ENCODE measurements at places on chromosomes 5 and 9.

DNA sequence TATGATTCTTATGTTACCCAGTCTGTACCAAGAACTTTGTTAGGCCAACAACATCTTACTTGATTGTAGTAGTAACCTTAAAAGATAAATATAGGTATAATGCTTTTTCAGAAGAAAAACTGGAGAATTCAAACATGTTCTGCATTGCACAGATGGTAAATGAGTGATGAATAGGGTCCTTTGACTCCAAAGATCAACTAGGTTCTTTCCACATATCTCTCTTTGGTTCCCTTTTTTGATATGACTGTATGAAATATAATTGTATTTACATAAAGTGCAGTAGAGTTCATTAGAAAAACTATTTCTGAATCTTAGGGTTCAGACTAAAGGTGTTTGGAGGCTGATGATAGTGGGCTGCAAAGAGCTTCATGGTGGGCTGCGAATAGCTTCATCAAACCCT lies 150.5 kb upstream of the CDKN2B start:
- peaks cover 12% of the 10 kb centered on the region for H3K27me3 ChIP-seq
- H3K4me3 ChIP-seq = no peak overlapping the region
- no peaks in the 10 kb centered on the region for H3K36me3 ChIP-seq
- DNase-seq = no peak
- H3K27ac ChIP-seq = no peak overlapping the region
- no peaks in the 10 kb centered on the region for H3K4me1 ChIP-seq

- no peak overlapping the region for H3K4me3 ChIP-seq
- H3K36me3 ChIP-seq = peaks cover 8% of the 10 kb centered on the region
- H3K27me3 ChIP-seq = peaks cover 38% of the 10 kb centered on the region
- DNase-seq = no peak
- peaks cover 5% of the 10 kb centered on the region for H3K4me1 ChIP-seq
Observed at GRCh38 chr9:137146527-137146918, 7.6 kb downstream of the GRIN1 start.

- peaks cover 35% of the 10 kb centered on the region for H3K27me3 ChIP-seq
- no peak overlapping the region for H3K27ac ChIP-seq
- no peaks in the 10 kb centered on the region for H3K36me3 ChIP-seq
- H3K4me1 ChIP-seq = no peaks in the 10 kb centered on the region
- no peak overlapping the region for H3K4me3 ChIP-seq
Observed at GRCh38 chr5:41707853-41708603, 162.2 kb downstream of the OXCT1 start.

GRCh38 chr9:88932766-88933165 lies 58.5 kb upstream of the S1PR3 start:
- no peaks in the 10 kb centered on the region for H3K36me3 ChIP-seq
- H3K4me3 ChIP-seq = no peak overlapping the region
- H3K27me3 ChIP-seq = peaks cover 33% of the 10 kb centered on the region
- no peak overlapping the region for H3K27ac ChIP-seq
- DNase-seq = no peak
- H3K4me1 ChIP-seq = no peaks in the 10 kb centered on the region

DNA sequence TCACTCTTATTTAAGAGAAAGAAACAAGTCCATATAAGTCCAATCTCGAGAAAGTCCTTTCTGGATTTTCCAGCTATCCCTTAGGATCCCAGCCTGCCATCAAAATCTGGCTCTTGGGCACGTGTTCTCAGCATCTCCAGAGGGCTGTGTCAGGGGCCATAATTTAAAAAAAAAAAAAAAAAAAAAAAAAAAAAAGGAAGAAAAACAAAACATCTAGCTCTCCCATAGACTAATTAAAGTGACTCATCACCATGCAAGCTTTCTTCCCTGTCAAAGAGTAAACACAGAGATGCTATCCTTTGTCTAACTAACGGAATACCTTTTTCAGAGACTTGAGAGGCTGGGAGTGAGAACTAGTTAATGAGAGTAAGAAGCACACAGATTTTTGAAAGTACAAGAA lies 44.9 kb upstream of the MYO10 start:
- H3K4me3 ChIP-seq = no peak overlapping the region
- H3K36me3 ChIP-seq = no peaks in the 10 kb centered on the region

- DNase-seq = no peak
- no peaks in the 10 kb centered on the region for H3K4me1 ChIP-seq
- H3K27me3 ChIP-seq = no peaks in the 10 kb centered on the region
Observed at GRCh38 chr5:132979367-132979940, 16.0 kb upstream of the AFF4 start.

DNA sequence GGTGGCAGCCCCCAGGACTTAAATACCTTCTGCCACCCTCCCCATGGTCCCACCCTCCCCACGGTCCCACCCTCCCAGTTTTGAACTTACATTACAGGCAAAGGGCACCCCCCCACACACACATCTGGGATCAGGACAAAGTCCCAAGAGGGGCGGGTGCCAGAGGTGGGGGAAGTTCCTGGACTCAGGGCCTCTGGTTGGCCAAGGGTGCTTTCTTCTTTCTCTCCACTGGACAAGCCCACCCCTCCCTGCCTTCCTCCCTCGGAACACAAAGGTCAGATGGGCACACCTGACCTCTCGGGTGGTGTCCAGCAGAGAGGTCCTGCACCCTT lies 19.1 kb upstream of the RALGDS start:
- no peak for DNase-seq
- H3K4me3 ChIP-seq = no peak overlapping the region
- peaks cover 56% of the 10 kb centered on the region for H3K4me1 ChIP-seq
- no peaks in the 10 kb centered on the region for H3K27me3 ChIP-seq
- peaks cover 44% of the 10 kb centered on the region for H3K36me3 ChIP-seq

- peaks cover 63% of the 10 kb centered on the region for H3K4me1 ChIP-seq
- H3K36me3 ChIP-seq = peaks cover 26% of the 10 kb centered on the region
- no peaks in the 10 kb centered on the region for H3K27me3 ChIP-seq
- H3K27ac ChIP-seq = peak overlapping the region; percentile 82
Observed at GRCh38 chr9:131395157-131396098, 1.5 kb downstream of the PRRC2B start.

GRCh38 chr9:114025196-114025753 lies 52.8 kb downstream of the AMBP start:
- peaks cover 29% of the 10 kb centered on the region for H3K27me3 ChIP-seq
- DNase-seq = no peak
- H3K27ac ChIP-seq = no peak overlapping the region
- H3K4me3 ChIP-seq = no peak overlapping the region
